NCI-H187 treated with DMSO at 0.1 percent for 48 hours (cell line): ENCODE measurements at places on chromosomes 1 and 21.
A peak's percentile ranks its signal among the peaks of the same experiment; 100 is the strongest.

DNA sequence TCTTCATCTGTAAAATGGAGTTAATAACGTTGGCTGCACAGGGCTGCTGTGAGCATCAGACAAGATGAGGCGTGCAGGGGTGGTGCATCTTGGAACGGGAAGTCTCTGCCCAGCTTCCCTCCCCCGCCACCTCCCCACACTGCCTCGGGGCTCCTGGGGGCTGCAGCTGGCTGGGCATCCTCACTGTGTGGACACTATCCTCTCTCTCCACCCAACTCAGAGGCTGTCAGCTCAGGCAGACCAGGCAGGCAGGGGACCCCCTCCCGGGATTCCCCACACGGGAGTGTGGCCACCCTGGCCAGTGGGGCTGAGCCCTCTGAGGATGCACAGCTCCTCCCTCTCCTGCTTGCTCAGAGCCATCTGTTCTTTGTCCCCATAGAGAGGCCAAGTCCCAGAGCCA lies 122.7 kb downstream of the CCDC185 start:
- no peak for DNase-seq

GRCh38 chr1:218848009-218848408 lies 325.7 kb upstream of the LYPLAL1 start:
- DNase-seq: no peak

- DNase-seq: no peak
Observed at GRCh38 chr1:201217851-201218250, 27.2 kb downstream of the IGFN1 start.

- DNase-seq: peak; percentile 30
Observed at GRCh38 chr1:27662707-27663393, 9.1 kb downstream of the IFI6 start.

DNA sequence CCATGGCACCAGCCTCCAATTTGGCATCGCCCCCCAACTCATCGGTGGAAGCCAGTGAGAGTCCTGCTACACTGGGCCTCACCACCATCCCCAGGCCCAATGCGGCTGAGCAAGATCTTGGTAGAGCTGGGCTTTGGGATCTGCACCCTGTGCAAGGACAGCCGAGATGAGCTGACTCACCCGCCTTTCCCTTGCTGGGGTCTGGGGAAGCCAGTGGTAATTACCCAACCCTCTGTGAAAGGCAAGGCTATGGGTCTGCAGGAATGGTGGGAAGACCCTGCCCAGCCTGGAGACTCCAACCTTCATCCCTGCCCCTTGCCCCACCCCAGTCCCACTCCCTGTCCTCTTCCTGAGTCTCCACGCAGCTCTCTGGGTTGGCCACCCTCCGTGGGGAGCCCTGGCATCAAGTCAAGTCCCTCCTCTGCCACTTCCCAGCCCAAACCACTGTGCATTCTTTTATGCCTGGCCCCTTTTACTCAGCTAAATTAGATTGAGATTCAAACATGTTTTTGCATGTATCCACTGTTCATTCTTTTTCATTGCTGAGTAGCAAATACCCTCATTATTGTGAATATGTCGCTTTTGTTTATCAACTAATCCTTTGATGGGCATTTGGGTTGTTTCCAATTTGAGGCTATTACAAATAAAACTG lies 8.8 kb downstream of the SMCP start:
- no peak for DNase-seq

DNA sequence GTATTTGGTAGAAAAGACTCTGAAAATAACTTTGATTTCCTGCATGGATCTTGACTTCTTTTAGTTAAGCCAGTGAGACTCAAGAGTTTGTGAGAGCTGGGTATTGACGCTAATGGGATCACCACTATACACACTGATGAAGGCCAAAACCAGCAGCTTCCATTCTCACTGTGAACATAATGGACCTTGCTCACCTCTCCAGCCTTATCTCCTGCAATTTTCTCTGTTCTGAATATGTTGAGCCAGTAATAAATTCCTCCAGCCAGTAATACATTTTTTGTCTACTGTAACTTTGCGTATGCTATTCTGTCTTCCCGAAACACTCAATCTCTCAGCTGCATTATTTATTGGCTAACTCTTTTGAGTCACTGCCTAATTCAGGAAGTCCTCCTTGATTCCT lies 111.6 kb upstream of the PPP2R5A start:
- DNase-seq: no peak

GRCh38 chr1:239719642-239720258 lies 333.4 kb downstream of the CHRM3 start:
- DNase-seq: no peak

DNA sequence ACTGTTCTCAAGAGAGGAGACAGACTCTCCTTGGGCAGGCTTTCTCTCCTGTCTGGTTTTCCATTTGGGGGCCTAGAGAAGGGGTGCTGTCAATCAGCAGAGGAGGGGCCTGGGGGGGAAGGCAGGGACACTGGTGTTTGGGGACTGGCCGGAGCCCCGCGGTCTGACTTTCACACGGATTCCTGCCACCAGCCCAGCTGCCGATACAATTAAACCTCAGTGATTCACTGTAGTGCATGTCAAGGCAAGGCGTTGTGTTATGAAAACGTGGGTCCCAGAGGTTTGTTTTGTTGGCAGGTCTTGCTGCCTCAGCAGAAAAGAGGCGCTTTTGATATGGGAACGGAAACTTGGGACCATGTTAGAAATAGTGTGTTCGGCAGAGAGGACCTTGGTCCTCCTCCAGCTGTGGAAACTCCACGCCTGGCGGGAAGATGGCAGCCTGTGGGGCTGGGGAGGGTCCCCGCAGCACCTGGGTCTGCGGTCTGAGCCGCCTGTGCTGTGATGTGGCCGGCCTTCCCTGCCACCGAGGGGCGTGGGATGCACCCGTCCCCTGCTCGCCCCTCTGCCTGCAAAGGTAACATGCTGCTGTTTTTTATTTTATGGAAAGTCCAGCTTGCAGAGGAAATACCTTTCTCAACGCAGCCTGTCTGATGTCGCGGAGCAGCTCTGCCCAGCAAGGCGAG lies 47.6 kb downstream of the SPSB1 start:
- no peak for DNase-seq

DNA sequence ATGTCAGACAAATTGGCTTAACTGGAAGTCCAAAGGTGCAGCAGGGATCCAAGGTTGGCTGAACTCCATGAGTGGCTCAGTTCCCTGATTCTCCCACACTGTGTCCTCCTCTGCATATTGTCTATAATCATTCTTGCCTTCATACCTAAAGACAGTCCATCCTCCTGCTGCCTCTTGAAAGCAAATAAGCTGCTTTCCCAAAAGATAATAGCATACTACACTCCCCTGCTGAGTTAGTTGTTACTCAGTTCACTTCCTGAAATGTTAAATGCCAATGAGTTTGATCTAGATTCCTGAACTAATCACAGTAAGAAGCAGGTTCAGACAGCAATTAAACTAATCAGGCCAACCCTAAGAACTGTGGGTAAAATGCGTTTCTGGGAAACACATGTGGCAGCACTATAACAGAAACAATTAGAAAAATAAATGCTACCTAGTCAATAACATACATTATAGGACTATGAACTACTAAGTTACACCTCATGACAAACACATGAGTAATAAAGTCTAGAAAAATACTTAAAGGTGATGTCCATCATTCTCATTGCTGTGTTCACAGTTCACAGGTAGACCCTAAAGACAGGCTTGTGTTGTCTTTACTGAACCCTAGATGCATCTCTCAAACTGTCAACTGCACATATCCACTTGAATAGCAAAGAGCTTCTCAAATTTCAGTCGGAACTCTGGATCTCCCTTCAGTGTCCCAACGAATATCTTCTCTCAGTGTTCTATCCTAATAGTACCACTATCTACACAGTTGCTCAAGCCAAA lies 50.8 kb upstream of the BOLA1 start:
- DNase-seq: peak; percentile 91

GRCh38 chr1:37404711-37405110 lies 69.7 kb upstream of the ZC3H12A start:
- DNase-seq: peak; percentile 35
